ENCODE measurements at places on chromosomes 16 and 17.
A peak's percentile ranks its signal among the peaks of the same experiment; 100 is the strongest.

- peak; percentile 95 for DNase-seq
Measured at GRCh38 chr17:18158022-18158600, 25.5 kb upstream of the ALKBH5 start.

- DNase-seq, result no peak
Measured at GRCh38 chr16:88405216-88406060, 22.7 kb downstream of the ZNF469 start.

GRCh38 chr17:72466199-72466598 is 345.4 kb downstream of the SOX9 start:
- DNase-seq, result no peak

- no peak for DNase-seq
Measured at GRCh38 chr16:4386451-4386805, 14.8 kb downstream of the VASN start.

- no peak for DNase-seq
Measured at GRCh38 chr17:67490471-67490870, 113.4 kb downstream of the PITPNC1 start.

DNA sequence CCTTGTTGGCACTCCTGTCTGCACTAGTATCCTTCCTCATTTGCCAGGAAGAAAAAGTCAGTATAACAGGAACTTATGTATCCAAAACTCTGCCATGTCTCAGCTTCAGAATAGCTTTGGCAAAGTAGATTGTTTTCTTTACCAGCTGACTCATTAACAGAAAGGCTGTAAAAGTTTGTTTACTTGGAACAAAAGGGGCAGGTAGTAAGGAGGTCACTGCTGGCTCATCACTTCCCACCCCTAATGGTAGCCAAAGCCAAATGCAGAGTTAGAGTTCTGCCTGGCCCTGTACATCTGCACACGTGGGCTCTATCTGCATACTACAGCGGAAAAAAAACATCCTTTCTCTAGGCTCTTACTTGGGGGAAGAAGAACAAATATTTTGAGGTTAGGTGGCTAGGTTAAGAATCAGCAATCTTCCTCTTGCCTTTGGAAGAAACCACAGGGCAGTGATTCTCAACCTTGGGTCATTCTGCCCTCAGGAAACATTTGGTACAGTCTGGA is 90.9 kb upstream of the BCAR1 start:
- no peak for DNase-seq

DNA sequence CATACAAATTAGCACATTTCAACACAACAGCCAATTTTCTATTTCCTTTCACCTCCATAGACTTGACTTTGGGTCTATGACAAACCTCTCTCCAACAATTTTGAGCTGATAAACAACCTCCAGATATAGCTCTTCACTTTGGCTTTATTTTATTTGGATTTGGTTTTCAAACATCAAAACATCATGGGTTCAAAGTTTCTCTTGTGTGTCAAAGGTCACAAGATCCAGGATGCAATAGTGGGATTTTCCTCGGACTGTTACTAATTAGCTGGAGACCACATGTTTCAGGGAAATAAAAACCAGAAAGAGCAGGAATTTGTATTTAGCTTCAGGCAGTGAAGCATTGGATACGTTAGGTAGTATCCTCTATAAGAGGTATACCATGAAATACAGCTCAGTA is 351.0 kb upstream of the SOX9 start:
- no peak for DNase-seq

- DNase-seq, result no peak
Measured at GRCh38 chr16:67278773-67279295, 498 bp upstream of the PLEKHG4 start.

- no peak for DNase-seq
Measured at GRCh38 chr17:74812109-74813009, 36.2 kb upstream of the NAT9 start.

GRCh38 chr16:15849209-15849981 is 7.4 kb downstream of the MYH11 start:
- no peak for DNase-seq

GRCh38 chr16:56212144-56212543 is 20.9 kb downstream of the GNAO1 start:
- no peak for DNase-seq

All from ecto neural progenitor cell (in vitro differentiated cells).